NCI-H2171 (cell line): ENCODE measurements at places on chromosomes 12 and 14.
A peak's percentile ranks its signal among the peaks of the same experiment; 100 is the strongest.

GRCh38 chr12:23949348-23950209, at the start of gene SOX5:
Gene SOX5 (minus strand): TSS chr12:23949670. CDS start chr12:23949601, 69 bp downstream.
- no peak for DNase-seq

GRCh38 chr14:56422703-56423213, 156.8 kb upstream of the TMEM260 start:
- DNase-seq = peak; percentile 81

- no peak for DNase-seq
Measured at GRCh38 chr12:102726686-102727085, 190.4 kb downstream of the PAH start.

DNA sequence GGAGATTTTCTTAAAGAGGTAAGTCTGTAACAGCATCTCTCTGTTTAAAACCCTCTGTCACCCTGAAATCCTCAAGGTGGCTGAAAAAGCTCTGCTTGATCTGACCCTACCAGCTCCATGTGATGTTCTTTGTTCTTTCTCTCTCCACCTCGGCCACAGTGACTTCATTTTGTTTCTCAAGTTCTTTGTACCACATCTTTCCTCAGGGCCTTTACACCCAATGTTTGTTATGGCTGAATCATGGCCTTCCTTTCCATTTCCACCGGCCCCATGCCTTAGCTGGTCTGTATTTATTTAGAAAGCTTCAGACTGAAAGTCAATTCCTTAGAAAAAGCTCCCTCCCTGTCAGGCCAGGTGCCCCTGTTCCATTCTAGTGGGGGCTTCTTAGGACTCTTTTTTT, 431.2 kb downstream of the NAV3 start:
- DNase-seq = no peak

DNA sequence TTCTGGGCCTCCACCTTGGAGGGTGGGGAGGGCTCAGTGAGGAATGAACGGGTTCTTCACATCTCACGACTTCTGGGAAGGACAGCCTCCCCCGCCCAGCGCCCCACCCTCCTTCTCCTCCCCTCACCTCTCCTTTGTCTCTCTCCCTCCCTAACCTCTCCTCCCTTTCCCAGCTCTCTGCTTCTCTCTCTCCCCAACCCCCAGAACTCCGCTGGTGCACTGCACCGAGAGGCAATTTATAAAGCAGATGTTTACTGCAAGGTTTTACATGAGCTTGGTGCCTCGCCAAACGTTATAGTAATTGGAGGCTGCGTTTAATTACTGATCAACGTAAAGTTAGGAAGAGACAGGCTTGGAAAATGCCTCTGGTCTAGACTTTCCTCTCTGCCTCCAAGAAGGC, 42.9 kb upstream of the FAM222A start:
- peak; percentile 51 for DNase-seq

- DNase-seq = no peak
Measured at GRCh38 chr14:50350975-50351374, 38.9 kb downstream of the DMAC2L start.

DNA sequence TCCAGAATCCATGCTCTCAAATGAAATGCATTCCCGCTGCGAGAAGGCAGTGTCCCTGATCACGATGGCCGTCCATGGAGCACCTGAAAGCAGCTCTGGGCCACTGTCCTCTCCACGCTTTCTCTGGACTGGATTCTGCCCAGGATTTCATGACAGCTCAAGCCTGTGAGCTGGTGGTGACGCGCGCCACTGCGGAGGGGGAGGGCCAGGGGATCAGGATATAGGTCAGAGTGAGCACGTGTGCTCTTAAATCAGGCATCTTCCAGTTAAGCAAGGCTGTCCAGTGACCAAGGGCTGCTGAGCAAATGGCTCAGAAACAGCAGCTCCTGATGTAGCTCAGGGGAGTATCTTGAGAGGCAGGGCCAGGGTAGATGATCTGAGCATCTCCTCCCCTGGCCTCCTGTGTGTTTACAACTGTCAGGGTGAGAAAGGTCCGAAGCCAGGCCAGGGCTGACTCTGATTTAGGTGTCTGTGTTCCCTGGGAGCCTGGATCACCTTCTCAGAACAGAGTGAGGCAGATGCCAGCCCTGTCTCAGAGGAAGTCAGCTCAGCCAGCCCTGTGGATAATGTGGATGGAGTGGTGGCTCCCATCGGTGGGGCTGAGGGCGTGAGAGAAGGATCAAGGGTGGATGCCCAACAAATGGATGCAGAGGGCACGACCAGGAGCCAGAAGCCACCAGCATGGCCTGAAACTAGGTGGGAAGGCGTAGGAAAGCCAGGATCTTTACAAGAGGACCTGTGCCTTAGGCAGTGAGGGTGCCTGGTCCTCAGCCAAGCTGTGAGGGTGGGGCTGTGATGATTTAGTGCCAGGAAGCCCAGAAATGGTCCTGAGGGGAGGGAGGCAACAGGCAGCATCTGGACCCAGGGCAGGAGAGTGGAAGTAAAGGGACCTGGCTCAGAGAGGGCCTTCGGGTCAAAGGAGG, 55.3 kb downstream of the ELK3 start:
- DNase-seq = no peak

- DNase-seq = no peak
Measured at GRCh38 chr14:71591929-71592328, 340.3 kb upstream of the RGS6 start.
